EH (cell line): ENCODE measurements at places on chromosomes 12 and 14.

- no peak for DNase-seq
Observed at GRCh38 chr12:63941879-63942278, 97.4 kb downstream of the SRGAP1 start.

DNA sequence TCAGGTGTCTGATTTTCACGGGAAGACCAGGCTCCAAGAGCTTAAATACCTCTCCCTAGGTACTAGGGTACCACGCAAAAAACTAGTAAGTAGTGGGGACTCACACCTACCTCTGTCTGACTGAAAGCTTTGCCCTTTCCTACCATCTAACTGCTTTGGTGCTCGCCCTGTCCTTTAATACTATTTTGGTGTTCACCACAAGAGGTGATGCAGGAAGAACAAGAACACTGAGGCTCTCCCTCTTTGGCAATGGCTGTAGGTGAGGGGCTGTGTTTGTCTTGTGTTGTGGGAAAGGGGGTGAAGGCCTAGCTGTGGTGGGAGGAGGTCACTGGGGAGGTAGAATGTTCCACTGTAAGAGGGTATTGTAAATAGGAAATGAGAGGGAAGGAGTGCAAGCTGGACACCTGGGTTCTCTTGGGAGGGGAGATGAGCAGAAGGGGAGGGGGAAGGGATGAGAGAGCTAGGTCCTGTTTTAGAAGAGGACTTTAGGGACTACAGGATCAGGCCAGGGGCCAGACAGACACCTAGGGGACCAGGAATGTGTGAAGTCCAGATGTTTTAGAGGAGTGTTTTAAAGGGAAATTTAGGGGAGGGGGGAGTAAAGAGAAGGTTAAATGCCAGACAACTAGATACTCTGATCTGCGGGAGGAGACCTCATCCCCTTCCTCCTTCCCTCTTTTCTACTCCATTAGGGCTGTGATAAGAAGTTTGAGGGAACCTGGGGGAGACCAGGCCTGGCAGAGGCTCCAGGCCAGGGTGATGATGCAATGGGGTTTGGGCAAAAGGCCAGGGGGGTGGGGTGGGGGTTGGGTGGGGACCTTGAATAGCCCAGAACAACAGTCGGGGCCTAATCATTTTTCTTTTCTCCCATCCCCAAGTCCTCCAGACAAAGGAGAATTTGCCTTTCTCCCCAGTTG lies 2.1 kb downstream of the ITGA5 start:
- no peak for DNase-seq

- no peak for DNase-seq
Observed at GRCh38 chr14:97707603-97708002, 910.4 kb downstream of the VRK1 start.

DNA sequence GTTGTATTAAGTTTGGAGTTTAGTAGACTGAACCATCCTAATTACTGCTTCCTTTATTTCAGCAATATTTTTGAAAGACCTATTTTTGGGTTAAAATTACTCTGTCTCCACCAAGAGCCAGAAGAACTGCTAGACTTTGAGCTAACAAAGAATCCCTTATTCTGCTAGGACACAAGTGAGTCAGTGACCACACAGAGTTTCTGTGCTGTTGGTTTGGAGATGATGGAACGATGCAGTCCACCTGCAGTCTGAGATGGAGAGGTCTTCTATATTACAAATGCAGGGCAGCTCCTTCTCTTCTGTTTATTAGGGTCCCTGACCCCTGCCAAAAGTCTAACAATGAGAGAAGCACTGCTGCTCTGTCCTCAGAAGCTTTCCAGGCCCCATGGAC lies 6.7 kb upstream of the STXBP6 start:
- DNase-seq: peak; percentile 17

- DNase-seq: no peak
Observed at GRCh38 chr12:132302466-132303358, 26.7 kb downstream of the GALNT9 start.

DNA sequence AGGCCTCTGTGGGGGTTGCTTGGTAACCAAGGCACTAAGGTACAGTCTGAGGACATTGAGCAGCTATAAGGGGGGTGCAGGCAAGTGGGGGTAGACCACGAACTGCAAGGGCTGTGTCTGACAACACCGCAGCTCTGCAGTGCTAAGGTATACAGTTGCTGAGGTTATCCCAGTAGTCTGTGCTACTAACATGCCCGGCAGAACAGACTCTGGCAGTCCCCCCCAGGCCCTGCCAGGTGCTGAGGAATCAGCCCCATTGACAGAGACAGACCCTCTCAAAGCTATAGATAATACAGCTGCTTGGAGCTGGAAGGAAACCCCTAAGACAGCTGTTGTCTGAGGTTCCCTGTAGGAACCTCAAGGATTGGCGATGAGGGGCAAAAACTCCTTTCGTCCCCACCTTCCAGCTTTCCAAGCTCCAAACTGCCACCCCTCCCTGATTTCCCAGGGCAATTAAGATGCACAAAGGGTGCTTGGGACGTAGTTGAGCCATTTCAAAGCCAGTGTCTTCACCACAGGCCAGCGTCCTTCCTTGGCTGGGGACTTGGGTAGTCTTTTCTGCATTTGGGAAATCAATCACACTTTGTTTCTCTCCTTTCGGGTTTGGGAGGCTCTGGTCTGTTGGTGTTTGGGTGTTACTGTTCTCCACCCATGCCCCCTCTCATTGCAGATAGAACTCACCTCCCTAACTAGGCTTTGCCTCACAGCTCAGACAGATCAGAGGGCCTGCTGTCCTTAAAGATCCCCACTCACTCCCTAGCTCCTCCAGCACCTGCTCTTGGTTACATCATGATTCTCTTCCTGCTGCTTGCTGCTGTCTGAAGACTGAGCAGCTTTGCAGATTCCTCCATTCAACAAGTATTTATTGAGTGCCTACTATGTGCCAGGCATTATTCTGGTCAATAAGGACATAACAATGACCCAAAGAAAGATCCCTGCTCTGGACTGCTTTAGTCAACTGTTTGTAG lies 2.0 kb upstream of the MYH7 start:
- no peak for DNase-seq

DNA sequence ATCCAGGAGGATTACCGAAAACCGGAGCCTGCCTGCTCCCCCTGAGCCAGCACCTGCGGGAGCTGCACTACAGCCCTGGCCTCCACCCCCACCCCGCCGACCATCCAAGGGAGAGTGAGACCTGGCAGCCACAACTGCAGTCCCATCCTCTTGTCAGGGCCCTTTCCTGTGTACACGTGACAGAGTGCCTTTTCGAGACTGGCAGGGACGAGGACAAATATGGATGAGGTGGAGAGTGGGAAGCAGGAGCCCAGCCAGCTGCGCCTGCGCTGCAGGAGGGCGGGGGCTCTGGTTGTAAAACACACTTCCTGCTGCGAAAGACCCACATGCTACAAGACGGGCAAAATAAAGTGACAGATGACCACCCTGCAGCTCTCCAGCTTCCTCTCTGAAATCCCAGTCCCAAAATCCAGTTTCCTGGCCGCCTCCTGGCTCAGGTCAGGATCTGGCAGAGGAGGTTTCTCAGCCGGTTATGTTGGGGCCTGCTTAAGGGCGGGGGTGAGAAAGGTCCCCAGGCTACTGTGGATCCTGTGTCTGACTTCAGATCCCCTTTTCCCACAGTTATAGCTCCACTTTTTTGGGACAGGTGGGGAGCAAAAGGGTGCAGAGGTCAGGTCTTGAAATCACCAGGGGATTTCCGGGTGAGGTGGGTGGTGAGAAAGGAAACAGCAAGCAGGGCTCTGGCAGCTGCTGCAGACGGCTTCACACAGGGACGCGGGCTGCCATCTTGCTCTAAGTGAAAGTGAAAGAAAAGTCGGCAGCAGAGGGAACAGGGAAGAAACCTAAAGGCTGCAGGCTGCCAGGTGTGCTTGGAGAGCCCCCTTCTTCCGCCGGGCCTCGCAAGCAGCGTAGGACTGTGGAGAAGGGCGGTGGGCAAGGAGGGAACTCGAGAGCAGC lies at the start of gene TAPBPL:
TAPBPL (plus strand) TSS at position 695 of the 897 bp plus-strand sequence. CDS start 207 bp downstream, outside the sequence.
- DNase-seq: peak; percentile 93

DNA sequence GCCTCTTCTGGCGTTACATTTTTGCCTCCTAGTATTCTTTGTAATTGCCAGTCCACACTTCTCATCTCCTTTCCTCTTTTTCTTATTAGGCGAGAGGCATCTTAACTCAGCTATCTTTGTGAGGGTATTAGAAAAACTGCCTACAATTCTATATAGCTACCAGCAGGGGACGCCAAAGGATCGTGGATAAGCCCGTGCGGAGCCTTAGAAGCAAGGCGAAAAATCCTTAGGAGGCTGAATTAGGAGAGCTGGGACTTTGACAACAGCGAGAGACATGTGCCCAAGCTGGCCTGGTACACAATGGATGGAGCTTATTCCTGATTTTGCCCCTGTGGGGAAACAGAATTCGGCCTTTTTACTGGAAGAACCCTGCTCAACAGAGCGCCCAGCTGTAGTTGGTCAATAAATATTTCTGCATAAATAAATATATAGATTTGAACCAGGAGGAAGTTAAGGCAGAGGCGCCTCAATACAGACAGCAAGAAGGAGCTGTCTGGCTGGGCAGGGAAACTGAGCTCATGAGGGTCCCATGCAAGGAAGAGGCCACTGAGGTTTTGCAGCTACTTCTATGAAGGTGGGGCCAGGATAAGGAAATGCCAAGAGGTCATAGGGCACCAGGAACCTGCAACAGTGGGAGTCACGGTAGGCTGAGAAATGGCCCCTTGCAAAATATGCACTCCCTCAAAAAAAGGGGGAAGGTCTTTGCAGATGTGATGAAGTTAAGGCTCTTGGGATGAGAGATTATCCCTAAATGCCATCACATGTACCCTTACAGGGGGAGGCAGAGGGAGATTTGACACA lies 14.6 kb upstream of the RBM19 start:
- DNase-seq: peak; percentile 79

GRCh38 chr14:50865391-50866076 lies 6.3 kb upstream of the ABHD12B start:
- DNase-seq: peak; percentile 73

DNA sequence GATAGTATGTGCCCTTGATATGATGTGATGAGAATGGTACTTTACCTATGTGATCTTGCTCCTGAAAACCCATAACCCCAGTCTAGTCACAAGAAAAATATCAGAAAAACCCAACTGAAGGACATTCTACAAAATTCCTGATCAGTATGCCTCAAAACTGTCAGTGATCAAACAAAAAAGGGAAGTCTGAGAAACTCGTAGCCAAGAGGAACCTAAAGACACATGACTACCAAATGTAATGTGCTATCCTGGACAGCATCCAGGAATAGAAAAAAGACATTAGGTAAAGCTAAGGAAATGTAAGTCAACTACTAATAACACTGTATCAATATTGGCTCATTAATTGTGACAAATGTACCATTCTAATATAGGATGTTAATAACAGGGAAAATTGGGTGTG lies 4.1 kb upstream of the WIF1 start:
- DNase-seq: no peak

- DNase-seq: peak; percentile 87
Observed at GRCh38 chr12:2283916-2284315, 231.1 kb downstream of the CACNA1C start.

DNA sequence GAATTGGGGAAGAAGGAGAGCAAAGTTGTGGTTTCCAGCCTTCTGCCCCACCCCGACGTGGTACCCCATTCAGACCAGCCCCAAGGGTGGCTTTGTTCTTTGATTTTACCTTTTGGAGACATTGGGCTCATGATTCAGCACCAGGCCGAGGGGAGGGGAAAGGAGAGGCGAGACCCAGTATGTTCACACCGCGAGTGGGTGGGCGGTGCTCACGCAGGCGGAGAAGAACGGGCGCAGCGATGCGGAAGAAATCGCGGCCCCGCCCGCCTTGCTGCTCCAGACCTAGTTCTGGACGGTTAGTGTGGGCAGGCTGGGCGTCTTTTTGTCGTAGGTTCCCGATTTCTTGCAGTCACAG lies 963 bp downstream of the ATL1 start:
- DNase-seq: peak; percentile 66

- DNase-seq: no peak
Observed at GRCh38 chr14:52609445-52610044, 56.9 kb downstream of the GPR137C start.

DNA sequence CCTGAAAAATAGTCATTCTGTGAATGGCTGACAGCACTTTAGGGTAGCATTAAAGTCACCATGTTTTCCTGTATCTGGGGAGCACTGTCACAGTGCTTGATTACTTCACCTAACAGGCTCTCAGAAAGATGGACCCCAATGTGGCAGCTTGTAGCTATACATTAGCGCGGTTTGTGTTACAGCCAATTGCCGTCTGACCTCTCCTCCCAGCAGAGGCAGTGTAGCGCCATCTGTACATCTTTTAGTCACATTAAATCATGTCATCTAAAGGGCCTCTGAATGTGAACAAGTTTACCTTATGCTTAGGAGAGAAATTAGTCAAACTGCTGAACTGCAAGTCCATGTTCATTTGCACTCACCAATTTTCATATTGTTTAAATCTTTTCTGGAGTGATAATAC lies 113.7 kb downstream of the LMO3 start:
- no peak for DNase-seq

GRCh38 chr14:55073856-55074255 lies 22.4 kb downstream of the MAPK1IP1L start:
- DNase-seq: peak; percentile 86

DNA sequence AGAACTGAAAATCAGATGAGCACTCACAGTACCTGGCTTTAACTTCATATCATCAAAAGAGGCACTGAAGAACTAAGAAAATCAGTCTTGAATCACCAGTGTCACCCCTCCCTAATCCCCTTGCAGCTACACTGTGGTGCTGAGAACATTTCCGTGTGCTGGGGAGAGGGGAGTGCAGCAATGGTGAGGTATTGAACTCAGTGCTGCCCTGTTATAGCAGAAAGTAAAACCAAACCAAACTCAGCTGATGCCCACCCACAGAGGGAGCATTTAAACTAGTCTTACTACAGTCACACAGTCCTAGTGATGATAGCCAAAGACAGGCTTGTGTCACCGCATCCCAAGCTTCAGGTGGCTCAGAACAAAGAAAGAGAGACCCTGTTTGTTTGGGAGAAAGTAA lies 122.1 kb downstream of the CPNE8 start:
- DNase-seq: no peak

DNA sequence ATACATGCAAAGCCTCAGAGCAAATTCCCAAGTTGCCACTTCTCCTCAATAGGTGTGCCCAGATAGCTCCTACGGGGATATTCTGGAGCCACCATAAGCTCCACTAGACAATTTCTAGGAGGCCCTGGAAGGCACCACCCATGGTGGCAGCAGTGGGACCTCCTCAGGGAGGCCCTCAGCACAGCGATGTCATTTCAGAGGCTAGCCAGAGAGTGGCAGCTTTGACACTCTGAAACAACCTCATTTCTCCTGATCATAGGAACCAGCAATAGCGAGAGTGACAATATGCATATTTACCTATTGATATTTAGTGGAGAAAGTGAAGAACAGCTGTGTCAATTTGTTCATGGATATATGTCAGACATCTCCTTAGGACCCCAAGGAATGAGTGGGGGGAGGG lies 612.3 kb downstream of the SOX5 start:
- DNase-seq: no peak

DNA sequence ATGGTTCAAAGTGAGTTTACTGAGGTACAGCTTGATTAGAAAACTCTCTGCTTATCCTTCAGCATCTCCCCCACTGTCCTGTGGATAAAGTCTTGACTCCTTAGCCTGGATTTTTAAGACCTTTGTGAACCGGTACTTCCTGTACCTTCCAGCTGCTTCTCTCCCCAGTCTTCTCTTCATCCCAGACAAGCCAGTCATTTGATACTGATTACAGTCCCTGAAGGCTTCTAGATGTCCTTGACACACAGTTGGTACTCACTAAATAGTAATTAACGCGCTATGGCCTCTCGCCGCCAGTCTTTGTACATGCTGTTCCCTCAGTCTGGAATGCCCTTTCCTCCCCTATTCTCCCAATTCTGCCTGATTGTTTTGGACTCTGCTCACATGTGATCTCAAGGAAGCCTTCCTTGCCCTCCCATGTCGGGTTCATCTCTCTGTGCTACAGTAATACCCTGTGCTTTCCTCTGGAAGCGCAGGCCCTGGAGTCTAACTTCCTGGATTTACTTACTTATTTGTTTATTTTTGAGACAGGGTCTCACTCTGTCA lies 50.6 kb upstream of the PTGR2 start:
- DNase-seq: no peak
